ENCODE measurements at places on chromosomes 16 and 17.

DNA sequence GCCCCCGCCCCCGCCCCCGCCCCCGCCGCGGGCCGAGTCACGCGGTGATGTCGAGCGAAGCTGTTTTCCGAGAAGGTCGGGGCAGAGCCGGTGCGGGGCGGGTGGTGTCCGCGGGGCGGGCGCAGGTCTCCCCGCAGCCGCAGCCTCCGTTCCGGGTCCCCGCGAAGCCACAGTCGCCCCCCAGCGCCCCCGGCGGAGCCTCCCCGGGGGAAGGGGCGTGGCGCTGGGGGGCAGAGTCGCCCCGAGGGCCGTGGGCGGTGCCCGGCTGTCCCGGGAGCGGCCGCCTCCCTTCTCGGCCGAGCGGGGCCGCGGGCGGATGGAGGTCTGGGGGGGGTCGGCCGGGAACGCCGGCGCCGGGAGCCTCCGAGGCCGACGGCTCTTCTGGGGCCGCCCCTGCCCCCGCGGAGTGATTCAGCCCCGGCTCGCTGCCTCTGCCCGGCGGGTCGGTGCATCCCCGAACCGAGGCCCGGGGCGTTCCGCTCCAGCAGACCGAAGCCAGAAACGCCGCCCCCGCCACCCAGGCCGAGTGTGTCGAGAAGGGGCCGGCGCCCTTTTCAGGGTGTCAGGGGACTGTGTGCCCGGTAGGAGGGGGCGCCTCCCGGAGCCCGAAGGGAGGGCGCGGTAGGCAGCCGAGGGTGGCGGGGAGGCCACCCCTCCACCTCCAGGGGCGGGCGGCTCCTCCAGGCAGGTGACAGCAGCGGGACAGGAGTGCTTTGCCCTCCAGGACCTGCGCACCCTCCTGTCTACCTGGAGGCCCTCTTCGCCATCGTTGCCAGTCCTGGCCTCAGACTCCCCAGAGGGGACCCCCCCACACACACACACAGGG is 1.7 kb downstream of the METRNL start:
- peak; percentile 64 for DNase-seq

GRCh38 chr16:84532855-84533486 is 28.5 kb upstream of the MEAK7 start:
- no peak for DNase-seq

DNA sequence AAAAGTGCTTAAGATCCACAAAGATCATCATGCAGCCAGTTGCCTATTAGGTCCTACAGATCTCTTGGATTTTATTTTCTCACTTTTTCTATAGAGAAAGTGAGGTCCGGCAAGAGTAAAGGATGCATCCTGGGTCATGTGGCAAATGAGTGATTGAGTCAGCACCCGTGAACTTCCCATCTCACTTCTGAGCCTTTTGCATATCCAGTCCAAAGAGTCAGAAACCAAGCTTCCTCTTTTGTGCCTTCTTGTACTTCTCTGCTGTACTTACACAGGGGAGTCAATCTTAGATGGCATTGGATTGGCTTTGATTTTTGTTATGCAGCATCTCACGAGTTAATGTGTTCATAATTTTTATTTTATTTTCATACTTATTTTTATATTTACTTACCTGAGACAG is 114.2 kb upstream of the IRX5 start:
- DNase-seq = no peak

DNA sequence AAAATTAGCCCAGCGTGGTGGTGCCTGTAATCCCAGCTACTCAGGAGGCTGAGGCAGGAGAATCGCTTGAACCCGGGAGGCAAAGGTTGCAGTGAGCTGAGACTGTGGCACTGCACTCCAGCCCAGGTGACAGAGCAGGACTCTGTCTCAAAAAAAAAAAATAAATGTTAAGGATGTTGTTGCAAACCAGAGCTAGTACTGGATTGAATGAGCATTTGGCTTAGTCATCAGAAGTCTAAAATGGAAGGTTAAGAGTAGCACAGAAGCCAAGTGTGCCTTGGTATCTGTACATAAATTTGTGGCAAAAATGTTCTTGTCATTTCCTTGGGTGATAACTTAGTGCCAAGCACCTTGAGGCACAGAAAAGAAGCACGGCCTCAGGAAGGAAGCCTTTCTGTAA is 50.6 kb upstream of the MED9 start:
- no peak for DNase-seq

DNA sequence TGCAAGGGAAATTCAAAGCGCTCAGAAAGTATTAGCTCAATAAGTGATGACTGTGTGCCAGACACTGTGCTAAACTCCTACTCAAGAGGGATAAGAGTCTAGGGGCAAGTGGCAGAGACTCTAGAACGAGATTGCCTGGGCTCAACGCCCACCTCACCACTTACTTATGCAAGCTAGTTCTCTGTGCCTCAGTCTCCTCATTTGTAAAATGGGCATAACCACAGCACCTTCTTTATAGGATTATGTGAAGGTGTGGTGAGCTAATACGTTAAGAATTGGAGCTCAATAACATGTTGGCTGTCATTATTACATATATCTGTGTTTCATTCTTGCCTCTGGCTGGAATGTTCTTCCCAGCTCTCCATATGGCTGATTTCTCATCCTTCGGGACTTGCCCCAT is 15.4 kb downstream of the DEXI start:
- DNase-seq = no peak

GRCh38 chr16:68289202-68289601 is 21.5 kb downstream of the SLC7A6OS start:
- no peak for DNase-seq

DNA sequence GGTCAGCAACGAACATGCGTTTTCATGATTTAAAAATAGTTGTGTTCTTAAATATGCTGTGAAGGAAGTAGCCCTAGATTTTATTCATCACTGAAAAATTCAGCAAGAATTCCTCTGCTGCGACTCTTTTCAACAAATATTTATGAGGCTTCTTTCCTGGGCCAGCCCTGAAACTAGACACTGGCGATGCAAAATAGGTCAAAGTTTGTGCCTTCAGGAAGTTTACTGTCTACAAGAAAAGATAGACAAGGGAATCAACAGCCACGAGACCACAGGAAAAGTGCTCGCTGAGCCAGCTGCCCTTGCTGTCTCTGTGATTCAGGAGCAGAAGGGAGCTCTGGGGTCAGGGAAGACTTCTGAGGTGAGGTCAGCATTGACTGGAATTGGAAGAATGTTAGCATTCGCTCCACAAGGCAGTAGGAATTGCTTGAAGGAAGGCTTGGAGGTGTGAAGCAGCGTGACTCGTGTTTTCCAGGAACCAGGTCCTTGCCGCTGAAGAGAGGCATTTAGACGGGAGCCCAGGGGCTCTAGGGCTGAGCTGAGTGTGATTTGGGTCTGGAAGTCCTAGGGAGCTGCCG is 1.9 kb upstream of the RPL26 start:
- DNase-seq = no peak

- no peak for DNase-seq
These were observed 453.3 kb downstream of the KCNJ2 start for GRCh38 chr17:70622368-70623260.

DNA sequence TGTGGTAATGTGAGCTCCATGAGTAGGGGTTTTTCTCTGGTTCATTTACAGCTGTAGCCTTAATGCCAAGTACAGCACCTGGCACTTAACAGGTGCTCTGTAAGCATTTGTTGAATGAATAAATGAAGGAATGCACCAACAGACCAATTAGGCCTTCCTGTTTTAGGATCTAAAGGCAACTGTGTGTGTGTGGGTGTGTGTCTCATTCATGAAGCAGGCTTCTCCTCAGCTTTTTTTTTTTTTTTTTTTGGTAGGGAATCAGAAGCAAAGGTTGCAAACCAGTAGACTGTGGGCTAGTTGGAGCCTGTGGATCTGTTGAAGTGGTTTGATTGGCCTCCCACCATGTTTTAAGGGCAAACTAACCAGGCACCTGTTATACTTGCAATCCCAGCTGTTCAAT is 48.1 kb downstream of the HS3ST2 start:
- no peak for DNase-seq

GRCh38 chr17:75689441-75689873 is 22.3 kb downstream of the SAP30BP start:
- peak; percentile 45 for DNase-seq

DNA sequence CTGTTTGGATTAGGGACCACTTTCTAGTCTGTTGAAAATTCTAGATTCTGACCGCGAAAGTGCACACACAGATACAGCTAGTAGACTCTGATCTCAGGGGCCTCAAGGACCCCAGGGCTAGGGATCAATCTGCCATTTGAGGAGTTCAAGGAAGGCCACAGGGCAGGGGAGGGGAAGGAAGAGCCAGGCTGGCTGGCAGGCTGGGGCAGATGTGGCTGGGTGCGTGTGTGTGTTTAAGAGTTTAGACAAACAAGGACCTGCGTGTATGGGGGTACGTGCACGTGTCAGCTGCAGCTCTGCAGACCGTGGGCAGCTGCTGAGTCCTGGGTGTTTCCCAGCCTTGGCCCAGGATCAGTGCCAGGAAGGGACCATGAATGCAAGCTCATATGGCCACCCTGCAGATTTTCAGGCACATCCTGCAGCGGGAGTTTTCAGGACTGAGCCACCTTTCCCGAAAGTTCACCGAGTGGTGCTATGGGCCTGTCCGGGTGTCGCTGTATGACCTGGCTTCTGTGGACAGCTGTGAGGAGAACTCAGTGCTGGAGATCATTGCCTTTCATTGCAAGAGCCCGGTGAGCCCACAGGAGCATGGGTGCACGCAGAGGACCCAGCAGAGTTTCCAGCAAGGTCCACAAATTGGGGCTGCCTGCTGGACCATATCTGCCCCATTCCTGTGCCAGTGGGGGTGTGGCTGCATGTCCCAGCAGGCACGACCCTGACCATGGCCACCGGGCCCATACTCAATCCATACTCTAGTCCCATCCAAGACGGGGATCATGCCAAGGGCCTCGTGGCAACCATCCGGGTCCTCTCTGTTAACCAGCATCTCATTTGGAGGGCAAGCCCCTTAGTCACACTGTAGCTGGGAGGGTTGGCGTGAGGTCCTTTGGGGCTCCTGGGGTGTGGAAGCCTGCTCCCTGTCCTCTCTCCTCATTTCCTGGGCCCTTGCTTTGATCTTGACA is 10.6 kb downstream of the TRPV2 start:
- DNase-seq = no peak

DNA sequence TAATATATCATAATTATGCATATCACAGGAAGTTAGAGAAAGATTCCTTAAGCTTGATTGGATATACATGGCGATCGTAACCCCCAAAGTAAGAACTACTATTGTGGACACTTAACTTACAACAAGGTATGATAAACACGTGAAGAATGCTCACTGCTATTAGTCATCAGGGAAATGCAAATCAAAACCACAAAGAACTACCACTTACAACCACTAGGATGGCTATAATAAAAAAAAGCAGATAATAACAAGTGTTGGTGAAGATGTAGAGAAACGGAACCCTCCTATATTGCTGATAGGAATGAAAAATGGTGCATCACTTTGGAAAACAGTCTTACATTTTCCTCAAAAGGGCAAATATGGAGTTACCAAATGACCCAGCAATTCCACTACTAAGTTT is 265.9 kb downstream of the SLC39A11 start:
- no peak for DNase-seq

DNA sequence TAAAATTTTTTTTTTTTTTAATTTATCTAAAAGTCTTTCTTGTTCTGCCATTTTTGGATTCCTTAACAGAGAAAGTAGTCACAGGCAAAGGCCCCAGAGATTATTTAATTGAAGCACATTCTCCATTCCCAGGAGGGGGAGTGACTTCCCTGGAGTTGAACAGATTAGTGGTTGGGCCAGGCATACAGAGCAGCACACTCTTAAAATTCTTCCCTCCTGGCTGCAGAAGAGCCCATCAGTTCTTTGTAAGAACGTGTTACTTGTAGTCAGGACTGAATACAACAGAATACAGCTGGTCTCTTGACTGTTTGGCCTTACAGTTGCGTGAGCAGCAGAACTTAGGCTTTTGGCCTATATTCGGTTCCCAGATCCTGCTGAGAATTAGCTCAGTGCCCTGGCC is 1.8 kb downstream of the ALKBH5 start:
- no peak for DNase-seq

GRCh38 chr17:41453066-41453465 is 12.3 kb upstream of the KRT38 start:
- DNase-seq = no peak

- DNase-seq = peak; percentile 58
These were observed at the start of gene WNT3 for GRCh38 chr17:46818316-46818928. Gene WNT3, minus strand, starts transcription at chr17:46818692. Its CDS starts 95 bp downstream, at chr17:46818597.

- no peak for DNase-seq
These were observed 343.4 kb downstream of the CA10 start for GRCh38 chr17:51815097-51815496.

DNA sequence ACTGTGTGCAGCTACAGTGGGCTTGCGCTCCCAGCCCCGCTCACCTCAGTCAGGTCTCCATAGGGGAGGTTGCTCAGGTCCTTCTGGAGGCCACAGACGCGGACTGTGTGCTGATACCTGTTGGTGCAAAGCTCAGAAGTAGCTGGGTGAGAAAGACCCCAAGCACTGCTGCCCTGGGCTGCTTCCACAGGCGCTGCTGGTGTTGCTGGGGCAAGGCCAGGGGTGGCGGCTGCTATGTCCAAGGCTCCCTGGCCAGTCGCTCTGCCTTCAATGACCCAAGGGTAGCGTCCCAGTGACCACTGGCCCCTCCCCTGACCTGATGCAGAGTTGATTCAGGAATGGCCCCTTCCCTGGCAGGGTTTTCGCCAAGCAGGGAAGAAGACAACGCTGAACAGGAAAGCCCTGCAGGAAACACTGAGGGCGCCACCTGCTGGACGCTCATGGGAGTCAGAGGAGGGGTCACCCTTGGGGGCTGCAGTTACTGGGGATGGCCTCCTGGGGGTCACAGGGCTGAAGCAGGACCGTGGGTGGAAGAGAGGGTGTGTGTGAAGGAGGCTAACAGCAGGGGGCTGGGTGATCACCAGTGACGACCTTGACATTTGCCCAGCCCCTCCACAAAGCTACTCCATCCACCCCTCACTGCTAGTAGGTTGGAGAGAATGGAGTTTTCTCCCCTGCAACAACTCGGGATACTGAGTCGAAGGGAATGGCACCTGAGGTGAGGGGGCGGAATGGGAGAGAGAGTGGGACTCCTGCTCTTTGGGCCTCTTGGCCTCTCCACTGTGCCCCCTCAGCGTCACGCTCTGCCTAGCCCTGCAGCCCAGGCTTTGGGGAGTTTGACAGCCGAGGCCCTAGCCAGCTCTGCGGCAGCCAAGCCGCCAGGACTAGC is 38.3 kb downstream of the ABCC12 start:
- peak; percentile 58 for DNase-seq

DNA sequence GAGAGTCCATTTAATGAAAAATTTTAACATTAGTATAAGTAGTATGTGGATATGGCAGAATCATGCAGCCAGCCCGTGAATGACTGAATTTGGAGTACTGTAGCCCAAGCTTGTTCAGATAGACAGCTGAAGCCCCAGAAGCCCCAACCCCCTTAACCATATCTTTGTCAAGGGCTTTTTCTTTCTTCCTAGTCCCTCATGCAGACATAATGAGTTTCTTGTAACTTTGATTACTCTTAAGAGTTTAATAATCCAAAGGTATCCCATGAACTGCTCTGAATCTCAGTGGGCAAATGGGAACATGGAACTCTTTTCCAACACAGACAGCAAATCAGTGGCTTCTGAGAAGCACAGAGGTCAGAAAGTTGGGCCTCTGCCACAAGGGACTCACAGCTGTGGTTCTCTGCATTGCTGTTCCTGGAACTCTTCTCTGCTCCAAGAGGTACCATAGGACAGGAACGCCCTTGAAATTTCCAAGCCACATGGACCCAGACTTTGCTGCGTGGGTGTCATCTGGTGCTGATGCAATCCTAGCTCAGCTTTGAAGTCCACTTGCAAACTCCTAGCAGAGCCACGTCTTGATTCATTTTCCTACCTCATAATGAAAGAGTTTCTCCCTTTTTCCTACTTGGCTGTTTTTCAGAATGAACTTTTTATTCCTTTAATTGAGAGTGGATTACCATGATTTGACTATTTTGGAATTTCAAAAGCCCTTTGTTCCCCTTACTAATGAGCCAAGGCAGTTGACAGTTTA is 18.1 kb downstream of the LYRM1 start:
- no peak for DNase-seq

- DNase-seq = no peak
These were observed 18.7 kb upstream of the JPH3 start for GRCh38 chr16:87583453-87584131.
